ENCODE measurements at places on chromosomes 7 and 10. TPM values are rescaled to one million over a fixed set of nuclear protein-coding genes. Genes with fewer than 3 reads are reported as not detected.

Gene CUZD1
- total RNA-seq = 19.4 TPM

Gene HGF
- total RNA-seq = 0.15 TPM

DNA sequence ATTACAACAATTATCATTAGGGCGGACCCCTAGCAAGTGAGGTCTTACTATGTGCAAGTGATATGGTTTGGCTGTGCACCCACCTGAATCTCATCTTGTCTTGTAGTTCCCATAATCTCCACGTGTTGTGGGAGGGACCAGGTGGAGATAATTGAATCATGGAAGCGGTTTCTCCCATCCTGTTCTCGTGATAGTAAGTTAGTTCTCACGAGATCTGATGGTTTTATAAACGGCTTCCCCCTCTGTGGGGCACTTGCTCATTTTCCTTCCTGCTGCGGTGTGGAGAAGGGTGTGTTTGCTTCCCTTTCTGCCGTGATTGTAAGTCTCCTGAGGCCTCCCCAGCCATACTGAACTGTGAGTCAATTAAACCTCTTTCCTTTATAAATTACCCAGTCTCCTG, 96.1 kb upstream of the CDK6 start:
- no peak for DNase-seq

GRCh38 chr7:128041203-128041602, 10.0 kb upstream of the LRRC4 start:
- DNase-seq = no peak

DNA sequence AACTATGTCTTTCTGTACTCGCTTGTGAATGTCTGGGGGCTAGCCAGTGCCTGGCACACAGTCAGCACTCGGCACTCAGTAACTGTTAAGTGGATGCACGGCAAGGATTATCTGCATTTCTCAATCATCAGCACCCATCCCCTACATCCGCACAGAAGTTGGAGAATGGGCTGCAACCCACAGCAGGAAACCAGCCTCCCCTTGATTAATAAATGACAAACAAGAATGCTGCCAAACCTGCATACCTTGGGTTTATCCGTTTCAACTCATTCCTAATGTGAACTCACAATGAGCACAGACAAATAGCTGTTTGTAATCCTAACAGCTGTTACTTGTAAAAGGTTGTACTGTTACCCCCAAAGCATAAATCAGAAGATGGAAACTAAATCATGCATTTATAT, 28.9 kb downstream of the PPP1R3C start:
- DNase-seq = no peak

DNA sequence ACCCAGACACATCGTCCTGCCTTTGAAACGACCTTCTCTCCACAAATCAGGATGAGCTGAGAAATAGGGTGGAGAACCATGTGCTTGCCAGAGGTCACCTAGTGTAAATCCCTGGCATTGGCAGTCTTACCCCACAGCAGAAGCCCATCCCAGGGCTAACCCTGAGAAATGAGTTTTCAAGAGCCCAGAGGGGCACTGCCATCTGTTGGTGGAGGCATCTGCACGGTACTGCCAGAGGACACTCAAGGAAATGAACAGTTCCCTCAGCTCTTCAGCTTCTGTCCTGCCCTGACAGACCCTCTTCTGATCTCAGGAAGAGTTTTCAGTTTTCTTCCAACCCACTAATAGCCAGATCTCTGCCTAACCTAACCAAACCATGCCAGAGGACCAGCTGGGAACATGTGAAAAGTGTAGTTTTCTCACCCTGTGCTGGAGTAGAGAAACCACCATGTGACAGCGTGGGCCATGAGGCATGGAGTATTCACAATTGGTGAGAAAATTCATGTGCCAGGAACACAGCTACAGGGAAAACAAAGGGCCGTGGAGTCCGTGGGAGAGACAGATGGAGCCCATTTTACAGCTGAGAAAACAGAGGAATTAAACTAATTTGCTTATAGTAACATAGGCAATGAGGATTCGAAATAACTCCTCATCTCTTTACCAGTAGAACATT, 37.7 kb upstream of the ITPRID1 start:
- DNase-seq = no peak

GRCh38 chr7:143299346-143299745, 11.2 kb downstream of the CASP2 start:
- DNase-seq = no peak

- DNase-seq = no peak
Observed at GRCh38 chr10:1049425-1049958, 573 bp upstream of the IDI1 start.

Data from H9 (cell line).